Activated CD4-positive, alpha-beta T cell treated with anti-CD3 and anti-CD28 coated beads, Interleukin-2, amount 10 ng/mL, durations not matched to agents 7 days and 5 days (primary cell): ENCODE measurements at places on chromosomes 5 and 9. TPM values are rescaled to one million over a fixed set of nuclear protein-coding genes. Genes with fewer than 3 reads are reported as not detected.

DNA sequence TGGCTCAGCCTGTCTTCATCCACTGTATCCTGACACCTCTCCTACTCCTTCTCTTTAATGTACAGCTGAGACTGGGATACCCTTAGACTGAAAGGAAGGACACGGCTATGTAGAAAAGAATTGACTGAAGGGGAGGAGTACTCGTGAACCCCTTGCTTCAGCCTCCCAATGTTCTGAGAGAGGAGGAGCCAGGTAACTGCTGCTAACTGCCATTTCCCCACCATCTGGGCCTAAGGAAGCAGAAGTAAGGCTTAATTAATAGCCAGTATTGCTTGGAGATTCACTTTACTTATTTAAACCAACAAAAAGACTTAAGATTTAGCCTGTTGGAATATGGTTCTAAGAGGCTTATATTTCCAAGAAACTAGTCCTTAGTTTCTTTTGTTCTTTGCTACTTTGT, 18.8 kb upstream of the RGS3 start:
- no peak overlapping the region for H3K4me3 ChIP-seq
- no peaks in the 10 kb centered on the region for H3K36me3 ChIP-seq
- H3K27me3 ChIP-seq: no peaks in the 10 kb centered on the region
- H3K27ac ChIP-seq: peak overlapping the region; percentile 41
- no peak for DNase-seq

DNA sequence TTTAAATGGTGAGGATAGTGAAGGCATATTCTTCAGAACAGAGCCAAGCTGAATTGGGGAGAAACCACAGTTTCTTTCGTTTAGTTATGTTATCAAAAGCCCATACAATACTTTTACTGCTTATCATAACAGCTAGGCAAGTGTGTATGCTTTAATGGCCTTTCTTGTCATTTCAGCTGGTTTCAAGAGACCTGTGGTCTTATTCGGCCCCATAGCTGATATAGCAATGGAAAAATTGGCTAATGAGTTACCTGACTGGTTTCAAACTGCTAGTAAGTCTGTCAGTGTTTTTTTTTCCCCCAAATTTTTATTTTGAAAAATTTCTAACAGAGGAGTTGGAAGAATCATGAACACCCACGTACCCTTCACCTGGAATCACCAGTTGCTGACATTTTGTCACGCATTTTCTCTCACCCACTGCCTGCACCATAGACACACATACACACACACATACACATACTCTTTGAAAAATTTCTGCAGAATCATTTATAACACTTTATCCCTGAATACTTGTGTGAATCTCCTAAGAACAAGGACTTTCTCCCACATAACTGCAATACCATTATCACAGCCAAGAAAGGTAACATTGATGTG, 63.7 kb downstream of the TJP2 start:
- H3K27me3 ChIP-seq: no peaks in the 10 kb centered on the region
- no peak overlapping the region for H3K4me3 ChIP-seq
- H3K4me1 ChIP-seq: no peaks in the 10 kb centered on the region

DNA sequence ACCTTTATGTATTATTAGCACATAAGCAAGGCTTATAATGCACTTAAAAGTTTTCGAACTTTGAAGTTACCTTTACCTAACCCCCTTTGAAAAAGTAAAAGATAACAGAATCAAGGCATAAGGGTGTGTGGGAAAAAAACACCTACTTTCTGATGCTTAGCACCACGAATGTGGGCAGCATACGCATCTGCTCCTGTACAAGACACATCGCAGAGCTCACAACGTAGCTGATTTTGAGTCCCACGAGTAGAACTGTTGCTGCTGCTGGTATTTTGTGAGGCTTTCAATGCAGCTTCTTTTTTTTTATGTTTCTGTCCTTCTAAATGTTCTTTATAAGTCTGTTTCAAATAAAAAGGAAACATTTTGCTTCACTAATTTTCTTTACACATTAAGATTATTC, 40.8 kb downstream of the ZFR start:
- H3K27me3 ChIP-seq: no peaks in the 10 kb centered on the region
- H3K4me1 ChIP-seq: peaks cover 5% of the 10 kb centered on the region
- DNase-seq: no peak
- H3K4me3 ChIP-seq: no peak overlapping the region
- no peak overlapping the region for H3K27ac ChIP-seq

- no peaks in the 10 kb centered on the region for H3K4me1 ChIP-seq
- no peaks in the 10 kb centered on the region for H3K36me3 ChIP-seq
- no peak for DNase-seq
- H3K4me3 ChIP-seq: no peak overlapping the region
These were observed 532.4 kb downstream of the ANXA1 start for GRCh38 chr9:73683862-73684591.

- no peak overlapping the region for H3K27ac ChIP-seq
- H3K4me3 ChIP-seq: no peak overlapping the region
- H3K4me1 ChIP-seq: no peaks in the 10 kb centered on the region
- no peaks in the 10 kb centered on the region for H3K36me3 ChIP-seq
- no peak for DNase-seq
These were observed 144.8 kb downstream of the BRINP1 start for GRCh38 chr9:119224431-119224830.

DNA sequence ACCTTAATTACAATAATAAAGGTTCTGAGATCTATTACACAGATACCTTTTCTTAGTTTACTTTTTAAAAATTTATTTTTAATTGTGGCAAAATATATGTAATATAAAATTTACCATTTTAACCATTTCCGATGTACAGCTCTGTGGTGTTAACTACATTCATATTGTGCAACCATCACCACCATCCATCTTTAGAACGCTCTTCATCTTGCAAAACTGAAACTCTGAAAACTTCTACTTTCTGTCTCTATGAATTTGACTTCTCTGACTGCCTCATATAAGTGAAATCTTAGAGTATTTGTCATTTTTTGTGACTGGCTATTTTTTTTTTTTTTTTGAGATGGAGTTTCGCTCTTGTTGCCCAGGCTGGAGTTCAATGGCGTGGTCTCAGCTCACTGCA, 26.8 kb downstream of the WWC1 start:
- H3K27me3 ChIP-seq: peaks cover 2% of the 10 kb centered on the region
- H3K36me3 ChIP-seq: no peaks in the 10 kb centered on the region
- H3K4me3 ChIP-seq: no peak overlapping the region
- no peaks in the 10 kb centered on the region for H3K4me1 ChIP-seq
- H3K27ac ChIP-seq: no peak overlapping the region
- DNase-seq: no peak

DNA sequence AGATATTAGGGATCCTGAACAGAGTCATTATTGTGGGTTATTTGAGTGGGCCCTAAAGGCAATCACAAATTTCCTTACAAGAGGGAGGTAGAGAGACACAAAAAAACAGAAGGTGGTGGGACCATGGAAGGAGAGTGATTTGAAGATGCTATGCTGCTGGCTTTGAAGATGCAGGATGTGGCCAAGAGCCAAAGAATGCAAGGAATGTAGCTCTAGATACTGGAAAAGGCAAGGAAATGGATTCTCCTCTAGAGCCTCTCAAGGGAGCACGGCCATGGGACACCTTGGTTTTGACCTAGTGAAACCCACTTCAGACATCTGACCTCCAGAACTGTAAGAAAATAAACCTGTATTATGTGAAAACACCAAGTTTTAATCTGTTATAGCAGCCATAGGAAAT, 53.8 kb downstream of the TTC39B start:
- H3K4me3 ChIP-seq: no peak overlapping the region
- DNase-seq: no peak
- no peak overlapping the region for H3K27ac ChIP-seq

GRCh38 chr5:27477550-27477949, 439.2 kb upstream of the CDH9 start:
- H3K4me1 ChIP-seq: no peaks in the 10 kb centered on the region
- H3K27me3 ChIP-seq: no peaks in the 10 kb centered on the region
- no peak overlapping the region for H3K27ac ChIP-seq
- H3K4me3 ChIP-seq: no peak overlapping the region
- no peaks in the 10 kb centered on the region for H3K36me3 ChIP-seq

GRCh38 chr9:121962421-121962820, 130.7 kb downstream of the TTLL11 start:
- no peak overlapping the region for H3K27ac ChIP-seq
- peaks cover 1% of the 10 kb centered on the region for H3K27me3 ChIP-seq
- no peaks in the 10 kb centered on the region for H3K36me3 ChIP-seq

Gene SYK
- total RNA-seq: 0.92 TPM

Gene TAF11L11
- not detected for total RNA-seq
